ENCODE measurements at places on chromosomes 5 and 9.
A peak's percentile ranks its signal among the peaks of the same experiment; 100 is the strongest.

DNA sequence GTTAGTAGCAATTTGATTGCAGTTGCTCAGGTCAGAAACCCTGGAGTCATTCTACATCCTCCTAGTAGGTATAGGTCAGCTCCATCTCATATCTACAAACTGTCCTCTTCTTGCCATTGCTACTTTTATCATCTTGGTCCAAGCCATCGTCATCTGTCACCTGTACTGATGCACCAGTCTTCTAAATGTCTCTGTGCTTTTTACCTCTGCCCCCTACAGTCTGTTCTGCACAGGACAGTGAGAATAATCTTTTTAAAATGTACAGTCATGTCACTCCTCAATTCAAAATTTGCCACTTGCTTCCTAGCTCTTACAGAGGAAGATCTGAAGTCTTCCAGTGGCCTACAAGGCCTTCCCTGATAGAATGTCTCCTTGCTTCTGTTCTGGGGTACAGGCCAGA, 6.8 kb downstream of the NNT start:
- no peak for DNase-seq

- no peak for DNase-seq
Measured at GRCh38 chr5:30650311-30650710, 543.2 kb upstream of the CDH6 start.

- no peak for DNase-seq
Measured at GRCh38 chr9:35760651-35761050, 6.6 kb upstream of the MSMP start.

DNA sequence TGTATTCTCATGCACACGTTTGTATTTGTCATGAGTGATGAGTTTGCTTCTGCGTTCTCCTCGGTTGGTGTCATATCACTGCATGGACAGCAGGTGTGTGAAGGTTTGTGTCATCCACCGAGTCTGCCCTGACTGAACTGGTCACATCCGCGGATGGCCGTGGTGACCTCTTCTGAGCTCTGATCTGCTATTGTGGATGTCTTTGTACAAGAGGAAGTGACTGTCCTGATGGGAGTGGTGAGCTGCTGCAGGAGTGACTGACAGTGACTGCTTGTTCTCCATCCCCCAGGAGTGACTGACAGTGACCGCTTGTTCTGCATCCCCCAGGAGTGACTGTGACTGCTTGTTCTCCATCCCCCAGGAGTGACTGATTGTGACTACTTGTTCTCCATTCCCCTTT, 69.9 kb downstream of the EHMT1 start:
- no peak for DNase-seq

- no peak for DNase-seq
Measured at GRCh38 chr9:115633104-115633503, 515.1 kb upstream of the TNC start.

DNA sequence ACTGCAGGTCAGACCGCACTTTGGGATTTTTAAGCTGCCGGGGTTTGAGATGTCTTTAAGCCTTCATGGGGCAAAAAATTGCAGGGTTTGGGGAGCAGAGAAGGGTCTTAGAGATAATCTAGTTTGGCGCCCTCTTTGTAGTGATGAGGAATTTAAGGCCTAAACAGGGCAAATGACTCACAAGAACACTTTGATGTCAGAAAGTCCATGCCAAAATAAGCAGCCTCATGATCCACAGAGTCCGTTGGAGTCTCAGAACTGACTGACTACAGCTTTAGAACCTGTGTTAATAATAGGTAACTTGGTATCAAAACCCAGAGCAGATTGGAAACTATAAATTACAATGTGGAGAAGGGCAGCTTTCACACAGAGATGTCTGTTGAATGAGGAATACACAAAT, 35.9 kb upstream of the PTGS1 start:
- no peak for DNase-seq

DNA sequence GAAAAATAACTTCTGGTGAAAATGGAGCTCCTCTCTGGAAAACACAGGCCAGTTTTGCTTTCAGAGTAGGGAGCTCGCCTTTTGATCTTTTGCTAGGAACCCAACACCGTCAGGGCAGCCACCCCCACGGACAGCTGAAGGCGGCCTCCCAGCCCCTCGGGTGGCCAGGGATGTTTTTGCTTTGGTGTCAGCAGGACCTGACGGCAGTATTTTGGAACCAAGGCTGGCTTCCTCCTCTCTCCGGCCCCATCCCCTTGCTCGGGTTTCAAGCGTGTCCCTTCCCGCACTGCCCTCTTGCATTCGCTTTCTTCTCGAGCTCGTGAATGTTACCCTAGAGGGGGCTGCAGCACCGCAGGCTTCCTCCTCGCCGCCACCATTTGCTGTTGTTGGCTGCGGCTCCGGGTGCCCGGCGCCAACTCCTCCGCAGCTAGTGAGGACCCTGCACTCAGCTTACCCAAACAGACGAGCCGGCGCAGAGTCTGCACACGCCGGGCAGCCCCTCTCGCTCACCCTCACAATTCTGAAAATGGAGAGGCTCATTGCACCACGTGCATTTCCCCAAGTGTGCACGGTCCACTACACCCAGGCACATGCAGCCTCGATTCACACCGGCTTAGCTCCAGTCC, 35.5 kb upstream of the ADAMTSL1 start:
- no peak for DNase-seq

DNA sequence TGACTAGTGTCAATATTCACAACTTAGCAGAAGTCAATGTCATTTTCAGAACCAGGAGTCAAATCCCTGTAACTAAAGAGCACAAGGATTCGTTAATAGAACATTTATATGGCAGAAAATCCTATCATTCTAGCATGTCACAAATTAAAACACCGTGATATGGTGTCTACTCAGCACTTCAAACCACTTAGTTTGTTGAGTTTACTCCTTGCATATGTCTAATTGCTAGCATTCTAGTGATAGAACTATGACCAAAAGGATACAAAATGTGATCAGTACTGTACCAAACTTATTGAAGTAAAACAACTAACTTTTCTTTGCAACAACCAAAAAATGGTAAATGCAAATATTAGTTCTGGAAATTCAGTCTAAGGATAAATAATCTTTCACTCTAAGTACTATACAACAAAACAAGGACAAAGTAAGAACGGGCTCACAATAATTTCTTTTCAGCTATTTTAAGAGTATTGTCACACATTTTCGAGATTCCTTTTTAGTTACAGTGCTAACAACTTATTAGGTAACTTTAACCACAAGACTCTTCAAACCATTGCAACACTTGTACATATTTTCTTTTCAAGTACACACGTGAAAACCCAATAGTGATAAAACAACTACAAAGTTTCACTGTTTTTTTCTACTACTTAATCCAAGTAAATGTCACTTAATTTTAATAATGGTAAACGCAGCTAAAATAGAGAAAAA, 845.2 kb upstream of the CDH10 start:
- no peak for DNase-seq

DNA sequence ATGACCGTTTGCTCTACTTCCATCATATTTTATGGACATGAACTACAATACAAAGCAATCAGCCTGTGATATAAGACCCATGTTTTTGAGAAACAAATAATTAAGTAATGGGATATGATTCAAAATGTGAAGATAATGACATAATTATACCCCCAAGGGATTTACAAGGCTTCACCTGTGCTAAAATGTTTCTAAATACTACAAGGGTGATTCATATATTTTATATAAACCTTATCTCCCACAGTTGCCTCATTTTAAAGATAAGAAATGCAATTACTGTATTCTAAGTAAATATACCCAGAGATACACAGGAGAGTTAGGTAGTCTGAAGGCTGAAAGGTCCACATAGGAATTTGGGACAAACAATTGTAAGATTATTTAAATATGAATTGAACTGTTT, 662.0 kb upstream of the CHD1 start:
- DNase-seq = no peak

DNA sequence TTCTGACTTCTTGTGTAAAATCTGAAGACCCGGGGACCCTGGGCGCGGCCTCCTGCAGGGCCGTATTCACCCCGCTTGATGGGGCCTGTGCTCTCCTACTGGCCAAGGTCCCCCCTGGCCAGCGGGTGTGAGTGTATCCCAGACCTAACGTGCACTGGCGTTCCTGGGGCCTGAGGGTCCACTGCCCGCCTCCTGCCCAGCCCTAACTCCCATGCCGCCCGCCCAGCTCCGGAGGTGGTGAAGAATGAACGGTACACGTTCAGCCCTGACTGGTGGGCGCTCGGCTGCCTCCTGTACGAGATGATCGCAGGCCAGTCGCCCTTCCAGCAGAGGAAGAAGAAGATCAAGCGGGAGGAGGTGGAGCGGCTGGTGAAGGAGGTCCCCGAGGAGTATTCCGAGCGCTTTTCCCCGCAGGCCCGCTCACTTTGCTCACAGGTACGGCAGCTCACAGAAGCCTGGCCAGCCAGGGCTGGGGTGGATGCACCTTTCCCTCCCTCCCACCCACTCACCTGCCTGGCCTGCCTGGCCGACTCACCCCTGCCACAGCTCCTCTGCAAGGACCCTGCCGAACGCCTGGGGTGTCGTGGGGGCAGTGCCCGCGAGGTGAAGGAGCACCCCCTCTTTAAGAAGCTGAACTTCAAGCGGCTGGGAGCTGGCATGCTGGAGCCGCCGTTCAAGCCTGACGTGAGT, 9.5 kb downstream of the GRK6 start:
- DNase-seq = no peak

DNA sequence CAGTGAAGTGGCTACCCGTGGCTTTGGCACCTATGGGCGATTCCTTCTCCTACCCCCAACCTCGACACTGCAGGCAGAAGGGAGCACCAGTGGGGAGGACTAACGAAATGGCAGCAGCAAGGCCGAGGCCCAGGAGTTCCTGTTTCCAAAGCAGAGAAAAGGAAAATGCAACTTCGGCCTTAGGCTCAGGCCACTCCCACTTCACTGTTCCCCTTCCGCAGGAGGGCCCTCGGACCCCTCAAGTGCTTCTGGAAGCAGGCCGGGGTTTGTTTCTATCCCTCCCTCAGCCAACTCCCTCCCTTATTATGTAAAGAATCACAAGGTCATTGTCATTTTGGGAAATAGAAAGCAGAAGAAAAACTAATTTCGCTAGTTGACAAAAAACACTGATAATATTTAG, 36.4 kb upstream of the NKX2-5 start:
- no peak for DNase-seq

DNA sequence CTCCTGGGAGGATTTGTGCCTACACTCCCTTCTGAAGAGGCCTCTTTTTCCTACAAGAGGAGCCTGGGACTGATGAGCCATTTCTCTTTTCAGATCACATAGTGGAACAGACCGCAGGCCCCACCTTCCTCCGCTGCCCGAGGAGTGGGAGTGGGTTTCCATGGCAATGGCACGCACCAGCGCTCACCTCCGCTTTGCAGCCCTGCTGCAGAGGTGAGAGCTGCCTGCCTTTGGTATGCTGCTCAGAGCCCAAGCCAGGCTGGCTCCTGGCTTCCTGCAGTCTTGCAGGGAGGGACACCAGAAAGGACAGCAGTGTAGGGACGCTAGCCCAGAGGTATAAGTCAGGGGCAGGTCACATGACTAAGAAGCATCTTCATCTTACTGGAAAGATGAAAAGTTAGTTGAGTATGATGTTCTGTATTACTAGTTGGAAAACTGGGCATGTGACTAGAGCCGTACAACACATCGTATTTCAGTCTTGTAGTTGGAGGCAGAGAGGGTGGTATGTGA, 12.4 kb downstream of the PTTG1 start:
- peak; percentile 10 for DNase-seq

DNA sequence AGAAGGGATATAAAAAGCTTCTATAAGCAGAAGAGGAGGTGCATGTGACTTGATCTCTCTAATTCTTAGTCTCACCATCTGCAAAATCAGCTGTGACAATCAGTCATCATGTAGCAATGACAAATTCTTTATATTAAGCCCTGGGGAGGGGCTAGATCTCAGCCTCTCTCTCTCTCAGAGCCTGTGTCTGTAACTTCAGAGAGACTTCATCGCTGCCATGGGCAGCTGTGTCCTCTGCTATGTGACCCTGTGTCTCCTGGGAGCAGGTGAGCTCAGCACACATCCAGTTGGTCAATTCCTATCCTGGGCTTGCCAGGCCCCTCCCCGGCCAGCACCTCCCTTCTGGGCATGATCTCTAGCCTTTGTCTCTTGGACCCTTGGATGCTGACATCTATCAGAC, 109.6 kb downstream of the ANKRD18B start:
- no peak for DNase-seq

- no peak for DNase-seq
Measured at GRCh38 chr5:148739023-148739422, 84.7 kb upstream of the HTR4 start.

GRCh38 chr5:63563008-63563917, 399.0 kb downstream of the HTR1A start:
- no peak for DNase-seq

DNA sequence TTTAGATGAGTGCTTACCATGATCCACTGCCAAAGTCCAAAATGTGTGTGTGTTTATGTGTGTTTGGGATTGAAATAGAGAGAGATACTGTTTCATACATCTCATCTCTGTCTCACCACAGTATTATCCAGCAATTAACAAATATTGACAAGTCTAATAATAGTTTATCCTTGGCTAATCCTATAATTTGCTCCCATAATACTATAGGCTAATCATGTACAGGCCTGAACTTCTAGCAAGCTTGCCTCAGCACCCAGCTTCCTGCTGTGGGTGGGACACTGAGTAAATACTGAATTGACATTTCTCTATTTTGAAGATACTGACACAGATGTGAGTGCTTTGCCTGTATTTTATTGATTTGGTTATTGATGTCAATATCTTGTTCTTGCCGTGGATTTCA, 35.3 kb upstream of the KCNV2 start:
- no peak for DNase-seq

DNA sequence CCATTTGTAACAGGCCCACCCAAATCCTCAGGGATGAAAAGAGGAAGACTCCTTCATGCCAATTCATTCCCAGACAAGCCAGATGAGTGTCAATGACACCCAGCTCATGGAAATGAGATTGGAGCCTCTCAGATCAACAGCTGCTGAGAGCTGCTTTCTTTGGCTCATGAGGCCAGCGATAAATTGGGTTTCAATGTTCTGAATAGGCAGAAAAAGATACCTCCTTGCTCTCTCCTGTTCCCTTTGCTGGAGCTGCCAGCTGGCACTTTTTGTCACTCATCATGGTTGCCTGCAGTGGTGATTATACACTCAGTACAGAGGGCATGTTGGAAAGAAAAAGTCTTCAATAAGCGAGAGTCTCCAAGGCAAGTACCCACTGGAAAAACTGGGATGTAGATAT, 47.1 kb downstream of the SH3RF2 start:
- DNase-seq = no peak

- DNase-seq = peak; percentile 44
Measured at GRCh38 chr9:127004946-127005769, 90.6 kb downstream of the RALGPS1 start.

DNA sequence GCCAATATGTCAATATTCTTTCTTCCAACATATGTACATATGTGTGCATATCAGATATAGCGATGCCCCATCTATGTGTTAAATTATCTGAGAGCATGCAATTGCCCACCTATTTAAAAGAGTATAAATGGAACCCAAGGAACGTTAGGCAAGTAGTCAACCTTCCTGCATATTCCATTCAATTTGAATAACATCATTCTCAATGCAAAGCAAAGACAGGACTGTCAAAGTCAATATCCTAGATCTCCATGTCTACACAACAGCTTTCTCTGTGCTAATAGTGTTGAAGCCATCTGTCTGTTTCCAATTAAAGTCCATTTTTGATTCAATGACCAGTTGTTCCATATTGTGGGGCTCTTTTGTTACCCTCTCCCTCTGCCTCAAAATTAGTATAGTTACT, 85.3 kb upstream of the COX7C start:
- no peak for DNase-seq

- no peak for DNase-seq
Measured at GRCh38 chr9:99809586-99810319, 11.9 kb upstream of the NR4A3 start.
